Non-pigmented ciliary epithelial cell (primary cell): ENCODE measurements at places on chromosomes 6 and 20.
A peak's percentile ranks its signal among the peaks of the same experiment; 100 is the strongest.

DNA sequence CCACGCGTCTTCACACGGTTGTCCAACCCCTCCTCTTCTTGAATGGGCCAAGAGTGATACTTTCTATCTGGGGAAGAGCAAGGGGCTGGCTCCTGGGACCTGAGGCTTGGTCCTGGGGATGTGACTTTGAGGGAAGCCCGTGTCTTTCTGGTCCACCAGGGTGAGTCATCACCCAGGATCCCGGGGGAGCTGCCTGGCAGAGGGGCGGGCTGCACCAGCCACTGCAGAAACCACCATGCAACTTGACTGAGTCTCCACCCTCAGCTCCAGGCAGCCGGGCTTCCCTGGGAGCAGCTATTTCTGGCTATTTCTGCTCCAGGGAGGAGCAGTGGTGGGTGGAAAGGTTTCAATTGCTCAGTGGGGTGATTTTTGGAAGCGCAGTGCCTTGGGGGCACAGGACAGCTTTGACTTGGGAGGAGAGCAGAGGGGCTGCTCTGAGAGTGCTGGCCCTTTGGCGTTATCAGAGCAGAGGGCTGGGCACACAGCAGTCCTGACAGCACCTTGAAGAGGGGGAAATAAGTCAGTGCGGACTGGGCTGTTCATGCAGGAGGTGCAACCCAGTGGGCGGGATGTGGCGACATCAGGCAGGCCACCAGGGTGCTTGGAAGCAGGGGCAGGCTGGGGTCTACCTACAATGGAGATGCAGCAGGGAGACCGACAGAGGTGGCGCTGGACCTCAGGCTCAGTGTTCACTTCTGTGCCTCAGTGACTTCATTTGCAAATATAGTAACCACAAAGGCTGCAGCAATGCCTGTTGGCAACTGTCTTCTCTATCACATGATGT, 45.1 kb upstream of the FAM83D start:
- DNase-seq = no peak

DNA sequence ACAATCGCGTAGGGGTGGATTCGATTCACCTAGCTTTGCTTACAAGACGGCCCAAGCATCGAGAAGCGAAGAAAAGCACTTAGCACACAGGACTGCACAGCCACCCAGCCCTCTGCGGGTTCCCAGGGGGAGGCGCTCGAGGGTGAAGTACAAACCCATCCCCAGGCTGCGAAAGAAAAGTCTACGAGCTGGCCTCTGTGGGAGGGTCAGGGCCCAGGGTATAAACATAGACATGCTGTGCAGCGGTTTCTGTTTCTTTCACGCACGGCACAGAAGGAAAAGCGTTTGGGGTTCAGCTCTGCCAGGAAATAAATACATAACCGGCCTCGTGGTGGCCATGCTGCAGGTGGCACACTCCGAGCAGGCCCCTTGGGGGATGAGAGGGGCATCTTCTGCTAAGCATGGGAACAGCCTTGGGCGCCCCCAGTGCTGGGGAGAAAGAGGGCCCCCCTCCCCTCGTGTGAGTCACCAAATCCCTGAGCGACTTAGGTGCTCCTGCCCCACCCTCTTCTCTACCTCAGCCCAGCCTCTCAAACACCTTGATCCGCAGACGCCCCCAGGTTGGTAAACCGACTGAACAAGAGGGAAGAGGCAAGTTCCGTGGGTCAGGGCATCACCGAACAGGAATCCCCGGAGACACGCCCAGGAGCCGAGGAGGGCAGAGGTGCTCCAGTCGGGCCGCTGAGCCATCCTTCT, 91.6 kb upstream of the RIPOR2 start:
- DNase-seq = no peak

GRCh38 chr6:11143394-11144371, 32.2 kb upstream of the ERVFRD-1 start:
- DNase-seq = peak; percentile 85

GRCh38 chr20:56522311-56522710, 2.2 kb upstream of the FAM209A start:
- DNase-seq = no peak

DNA sequence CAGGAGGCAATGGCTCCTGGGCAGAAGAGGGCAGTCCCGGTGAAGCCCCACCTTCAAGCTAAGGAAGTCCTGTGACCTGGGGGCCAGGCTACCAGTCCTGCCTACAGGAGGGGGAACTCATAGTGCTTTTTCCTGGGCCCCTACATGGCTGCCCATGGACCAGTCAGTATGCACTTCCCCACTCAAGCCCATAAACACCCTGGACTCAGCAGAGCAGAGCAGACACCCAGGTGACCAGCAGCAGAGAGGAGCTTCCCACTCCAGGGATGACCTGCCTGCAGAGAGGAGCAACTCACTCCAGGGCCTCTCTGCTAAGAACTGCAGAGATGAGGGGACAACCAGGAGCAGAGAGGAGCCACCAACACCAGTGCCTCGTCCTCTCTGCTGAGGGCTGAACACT, 14.3 kb upstream of the ABCC10 start:
- no peak for DNase-seq

DNA sequence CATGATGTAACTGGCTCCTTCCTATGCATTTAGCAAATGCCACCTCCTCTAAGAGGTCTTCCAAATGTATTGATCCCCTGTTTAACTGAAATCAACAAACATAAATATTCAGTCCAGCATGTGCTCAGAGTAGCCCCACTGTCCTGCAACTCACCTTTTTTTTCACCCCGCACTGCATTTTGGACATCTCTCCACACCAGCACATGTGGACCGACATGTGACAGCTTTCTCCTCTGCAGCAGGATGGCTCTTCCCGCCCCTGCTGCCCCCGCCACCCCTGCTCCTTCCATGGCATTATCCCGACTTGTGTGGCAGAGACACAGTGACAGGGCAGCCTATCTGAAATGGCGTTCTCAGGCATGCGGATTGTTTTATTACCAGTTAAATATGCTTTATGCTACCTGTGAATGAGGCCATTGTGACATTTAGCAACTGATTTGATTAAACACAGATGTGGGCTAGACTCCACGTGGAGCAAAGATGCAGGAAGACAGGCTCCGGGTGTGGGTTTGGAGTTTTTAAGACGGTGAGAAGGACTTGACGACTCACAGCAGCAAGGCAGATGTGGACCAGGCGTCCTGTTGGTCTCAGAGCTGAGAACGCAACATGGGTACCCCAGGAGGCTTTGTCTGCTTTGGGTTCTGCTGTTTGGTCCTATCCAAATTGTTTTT, 161.2 kb downstream of the EYA2 start:
- DNase-seq = no peak
